ENCODE measurements at places on chromosomes 4 and X.

GRCh38 chr4:24229978-24230377 is 340.1 kb upstream of the PPARGC1A start:
- peak; percentile 70 for DNase-seq

DNA sequence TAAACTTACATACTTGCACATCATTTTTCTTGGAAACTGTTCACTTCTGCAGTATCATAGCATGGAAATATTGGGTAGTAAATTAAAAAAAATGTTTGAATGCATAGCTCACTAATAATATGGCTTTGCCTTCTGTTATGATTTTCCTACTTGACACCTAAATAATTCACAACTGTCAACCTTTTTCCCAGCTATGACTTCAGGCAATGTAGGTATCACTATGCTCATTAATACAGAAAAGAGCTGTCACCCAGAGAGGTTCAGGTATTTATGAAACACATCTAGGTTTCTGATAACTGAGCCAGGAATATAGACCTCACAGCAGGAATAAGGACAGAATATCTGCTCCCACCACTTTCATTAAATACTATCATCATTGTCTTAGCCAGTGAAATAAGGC is 289.5 kb downstream of the ACTRT1 start:
- DNase-seq, result no peak

DNA sequence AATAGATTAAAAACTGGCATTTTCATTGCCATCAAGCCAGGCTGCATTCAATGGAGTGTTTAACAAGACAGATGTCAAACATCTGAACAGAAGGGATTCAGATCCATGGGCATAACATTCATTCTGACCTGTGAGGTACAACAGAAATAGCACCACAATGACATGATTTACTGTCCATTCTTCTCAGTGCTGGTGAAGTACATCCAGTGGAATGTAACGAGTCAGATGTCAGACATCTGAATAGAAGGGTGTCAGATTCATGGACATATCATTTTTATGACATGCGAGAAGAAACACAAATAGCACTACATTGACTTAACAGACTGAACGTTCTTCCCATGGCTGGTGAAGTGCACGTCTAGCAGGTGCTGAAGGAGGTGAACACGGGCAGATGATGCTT is 186.4 kb downstream of the PPP4R3C start:
- DNase-seq, result no peak

DNA sequence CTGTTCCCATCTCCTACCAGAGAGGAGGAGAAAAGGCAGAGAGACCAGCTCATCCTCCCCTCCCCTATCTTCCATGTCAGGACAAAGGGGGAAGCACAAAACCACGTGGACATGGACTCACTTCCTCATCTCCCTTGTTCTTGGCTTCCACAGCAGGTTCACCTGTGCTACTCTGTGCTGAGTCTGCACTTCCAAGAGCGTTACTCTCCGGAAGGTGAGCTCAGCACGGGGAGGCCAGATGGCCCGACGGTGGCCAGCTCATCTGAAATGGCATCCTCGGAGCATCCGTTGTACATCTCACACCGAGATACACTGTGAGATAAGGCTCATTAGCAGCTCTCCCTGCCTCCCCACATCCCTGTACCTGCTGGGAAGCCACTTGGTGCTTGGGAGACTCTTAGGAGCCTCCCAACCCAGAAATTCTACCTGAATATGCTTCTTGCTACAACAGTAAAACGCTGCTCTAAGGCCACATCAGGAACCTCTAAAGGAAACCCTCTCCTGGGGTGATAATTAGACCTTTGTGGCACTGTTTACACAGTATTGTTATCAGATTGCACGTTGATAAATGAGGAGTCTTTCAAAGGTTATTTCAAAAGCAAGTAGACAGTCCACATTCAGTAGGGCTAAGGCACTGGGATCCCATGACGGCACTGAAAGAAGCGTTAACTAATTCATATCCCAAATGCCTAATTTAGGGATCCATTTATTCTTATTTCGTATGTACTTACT is 19.4 kb downstream of the LGI2 start:
- DNase-seq, result no peak

GRCh38 chrX:68534691-68535090 is 35.8 kb downstream of the YIPF6 start:
- DNase-seq, result no peak

GRCh38 chr4:86279293-86279960 is 80.4 kb downstream of the MAPK10 start:
- DNase-seq, result no peak

DNA sequence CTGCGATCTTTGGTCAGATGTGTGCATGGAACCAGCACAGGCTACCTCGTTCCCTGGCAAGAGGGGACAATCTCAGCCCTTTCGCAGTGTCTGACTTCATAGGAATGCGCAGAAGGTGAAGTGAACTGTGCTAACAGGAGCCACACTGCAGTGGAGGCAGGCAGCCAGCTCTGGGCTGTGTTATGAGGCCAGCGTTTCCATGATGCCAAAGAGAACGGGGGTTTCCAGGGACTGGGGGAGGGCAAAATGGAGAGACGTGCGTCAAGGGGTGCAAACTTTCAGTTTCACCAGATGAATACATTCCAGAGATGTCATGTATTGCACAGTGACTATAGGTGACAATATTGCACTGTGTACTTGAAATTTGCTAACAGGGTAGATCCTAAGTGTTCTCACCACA is 30.4 kb downstream of the CLDN34 start:
- no peak for DNase-seq

GRCh38 chrX:12138361-12139313 is at the start of gene FRMPD4:
FRMPD4 (plus strand) TSS chrX:12138473; CDS start chrX:12138972, 499 bp downstream.
- no peak for DNase-seq

GRCh38 chr4:184664445-184665210 is 15.1 kb downstream of the PRIMPOL start:
- peak; percentile 15 for DNase-seq

DNA sequence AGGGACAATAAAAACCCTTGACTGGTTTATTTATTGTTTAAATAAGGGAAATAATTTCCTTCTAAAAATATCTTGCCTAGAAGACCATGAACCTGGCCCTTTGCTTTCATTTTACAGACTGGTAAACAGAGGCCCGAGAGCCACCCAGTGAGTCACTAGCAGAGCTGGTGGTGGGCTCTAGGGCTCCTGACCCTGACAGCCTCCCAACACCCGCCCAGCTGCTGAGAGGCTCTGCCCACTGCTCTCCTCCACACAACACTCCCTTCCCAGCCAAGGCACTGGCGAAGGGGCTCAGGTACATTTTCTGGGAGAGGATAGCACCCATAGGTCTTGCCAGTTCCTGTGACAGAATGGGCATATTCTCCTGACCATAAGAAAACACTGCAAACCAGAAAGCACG is 18.1 kb upstream of the PPEF2 start:
- no peak for DNase-seq

GRCh38 chrX:31126205-31126604 is 54.4 kb upstream of the FTHL17 start:
- DNase-seq, result no peak

DNA sequence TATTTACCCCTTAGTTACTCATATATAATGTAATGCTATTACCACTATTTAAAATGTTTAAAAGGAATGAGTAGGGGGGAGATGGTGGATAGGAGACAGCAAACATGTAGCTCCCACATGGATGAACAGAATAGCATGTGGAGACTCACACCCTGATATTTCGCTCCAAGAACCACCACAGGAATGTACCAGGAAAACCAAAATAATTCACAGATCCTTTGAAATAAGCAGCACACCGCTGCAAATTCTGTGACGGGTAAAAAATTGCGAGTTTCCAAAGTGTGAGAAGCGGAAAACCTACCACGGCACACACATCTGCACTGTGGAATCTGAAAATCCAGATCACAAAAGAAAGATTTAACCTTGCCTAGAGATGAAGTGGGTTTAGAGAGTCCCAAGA is 428.2 kb downstream of the TLL1 start:
- no peak for DNase-seq

GRCh38 chr4:38322714-38323113 is 341.3 kb upstream of the KLF3 start:
- peak; percentile 93 for DNase-seq

DNA sequence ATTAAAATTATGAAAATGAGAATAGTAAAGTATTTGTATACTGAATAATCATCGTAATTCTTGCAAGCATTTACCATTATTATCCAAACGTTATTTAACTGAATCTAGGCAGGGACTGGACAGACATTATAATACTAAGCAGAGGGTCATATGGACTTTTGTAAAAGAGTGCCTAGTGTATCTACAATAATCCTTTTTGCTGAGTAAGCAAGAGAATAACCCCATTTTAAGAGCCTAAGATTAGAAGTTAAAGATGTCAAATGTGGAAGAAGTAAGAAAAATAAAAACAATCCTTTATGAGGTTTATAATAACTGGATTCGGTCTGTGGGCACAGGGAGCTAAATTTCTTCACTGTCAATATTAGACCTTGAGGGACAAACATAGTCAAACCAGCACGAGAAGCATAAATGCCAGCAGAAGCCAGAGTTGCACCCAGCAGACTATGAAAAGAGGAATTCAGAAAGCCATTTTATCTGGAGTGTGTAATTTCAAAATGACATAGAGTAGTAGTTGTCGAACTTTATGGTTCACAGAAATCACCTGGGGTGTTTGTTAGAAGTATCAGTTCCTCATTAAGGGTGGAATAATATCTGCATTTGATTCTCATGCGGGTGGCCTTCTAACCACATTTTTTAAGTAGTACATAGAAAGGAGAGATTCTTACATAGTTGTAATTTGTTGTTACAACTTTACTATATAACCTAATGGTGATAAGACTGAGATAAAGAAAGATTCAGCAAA is 39.7 kb upstream of the DCLK2 start:
- no peak for DNase-seq

- DNase-seq, result no peak
These were observed 53.8 kb downstream of the ZNF827 start for GRCh38 chr4:145884775-145885174.

GRCh38 chr4:150593996-150594395 is 12.0 kb downstream of the MAB21L2 start:
- no peak for DNase-seq

GRCh38 chr4:146256328-146256727 is 42.0 kb downstream of the REELD1 start:
- DNase-seq, result no peak

DNA sequence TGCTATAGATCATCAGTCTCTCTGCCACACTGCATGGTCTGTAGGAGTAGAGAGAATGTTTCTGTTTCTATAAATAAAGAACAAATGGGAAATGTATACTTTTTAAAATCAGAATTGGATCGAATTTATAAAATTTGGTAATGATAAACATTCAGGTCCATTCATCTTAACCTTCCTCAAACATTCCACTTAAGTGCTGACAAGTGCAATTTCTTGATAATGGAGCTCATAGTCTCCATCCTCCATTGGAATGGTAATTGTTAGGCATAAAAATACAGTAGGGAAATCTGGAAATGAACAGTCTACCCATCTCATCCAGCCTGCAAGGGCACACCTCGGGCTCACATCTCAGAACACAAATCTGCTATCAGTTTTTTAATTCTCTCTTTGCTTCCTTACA is 122.6 kb upstream of the PACRGL start:
- no peak for DNase-seq

DNA sequence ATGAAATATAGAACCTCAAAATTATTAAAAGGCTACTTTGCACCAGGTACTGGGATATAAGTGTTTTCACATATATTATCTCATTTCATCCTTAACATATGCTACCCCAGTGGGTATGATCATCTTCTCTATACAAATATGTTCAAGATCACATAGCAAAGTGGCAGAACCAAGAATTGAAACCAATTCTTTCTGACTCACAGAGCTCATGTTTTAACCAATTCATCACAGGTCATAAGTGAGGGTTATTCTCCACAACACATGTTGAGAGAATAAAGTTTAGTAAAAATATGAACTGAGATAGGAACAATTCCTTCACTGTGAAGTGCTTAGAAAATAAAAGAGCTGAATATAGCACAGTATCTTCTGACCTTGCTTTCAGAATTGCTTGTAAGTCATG is 442.9 kb upstream of the RASGEF1B start:
- no peak for DNase-seq

GRCh38 chr4:9384126-9384525 is 21.2 kb downstream of the USP17L30 start:
- peak; percentile 10 for DNase-seq

GRCh38 chr4:96698831-96699230 is 858.9 kb downstream of the PDHA2 start:
- no peak for DNase-seq

DNA sequence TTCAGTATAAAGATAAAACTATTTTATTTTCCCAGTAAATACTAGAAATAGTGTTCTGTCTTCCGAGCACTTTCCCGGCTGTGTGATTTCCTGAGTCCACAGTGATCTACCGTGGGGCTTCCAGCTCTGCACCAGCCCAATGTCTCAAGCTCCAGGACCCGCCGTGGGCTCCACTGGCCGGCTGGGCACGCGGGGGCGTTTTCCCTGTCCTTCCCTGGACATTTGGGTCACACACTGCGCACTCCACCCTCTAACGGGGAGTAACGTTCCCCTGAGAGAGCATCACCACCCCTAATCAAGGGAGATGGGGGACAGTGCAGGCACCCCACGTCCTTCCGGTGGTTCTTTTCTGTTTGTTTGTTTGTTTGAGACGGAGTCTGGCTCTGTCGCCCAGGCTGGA is 844.6 kb upstream of the FRG1 start:
- no peak for DNase-seq

DNA sequence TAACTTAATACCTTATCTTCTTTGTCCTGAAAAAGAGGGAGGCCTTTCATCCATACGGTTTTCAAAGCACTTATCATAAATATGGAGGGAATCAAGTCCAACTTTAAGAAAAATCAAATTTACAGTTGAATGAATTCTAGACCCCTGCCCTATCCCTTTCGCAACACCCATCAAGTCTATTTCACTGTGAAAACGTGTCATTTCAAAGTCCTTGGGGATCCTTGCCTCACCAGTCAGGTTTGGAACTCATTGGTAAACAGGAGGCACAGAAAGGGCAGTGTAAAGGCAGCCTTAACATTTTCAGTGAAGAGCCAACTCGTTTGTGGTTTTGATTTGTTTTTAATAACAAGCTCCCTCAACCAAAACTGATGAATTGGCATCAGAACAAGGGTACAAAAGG is 66.5 kb downstream of the AMOT start:
- no peak for DNase-seq

GRCh38 chr4:15690020-15690809 is 8.6 kb downstream of the FAM200B start:
- DNase-seq, result peak; percentile 70

All from MCF 10A (cell line).